Astrocyte (in vitro differentiated cells and primary cell): ENCODE measurements at places on chromosomes 2 and 18. TPM values are rescaled to one million over a fixed set of nuclear protein-coding genes. Genes with fewer than 3 reads are reported as not detected.

Gene DSC3
- 5.2 and 5.6 TPM in 2 replicates for total RNA-seq

Gene PLEKHH2
- total RNA-seq: 0.84 and 1.1 TPM in 2 replicates

DNA sequence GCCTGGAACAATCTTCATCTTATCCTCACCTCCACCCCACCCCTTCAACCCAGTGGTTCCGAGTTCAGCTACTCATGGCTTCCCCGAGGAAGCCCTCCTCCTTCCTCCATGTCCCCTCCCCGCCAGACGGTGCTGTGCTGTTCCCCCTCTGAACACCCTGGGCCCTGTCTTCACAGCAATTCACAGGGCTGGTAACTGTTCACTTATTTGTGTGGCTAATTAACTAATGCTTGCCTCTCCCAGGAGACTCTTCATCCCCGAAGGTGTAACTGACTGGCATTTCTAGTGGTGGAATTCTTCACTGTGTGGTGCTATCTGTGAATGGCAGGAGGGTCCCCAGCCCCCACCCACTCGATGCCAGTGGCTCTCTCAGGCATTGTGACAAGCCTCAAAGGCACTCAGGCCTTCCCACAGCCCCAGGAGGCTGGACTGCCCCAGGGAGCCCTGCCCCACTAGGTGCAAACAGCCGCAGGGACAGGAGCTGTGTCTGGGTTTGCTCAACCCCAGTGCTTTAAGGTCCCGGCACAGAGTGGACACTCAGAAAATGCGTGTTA, 133.7 kb upstream of the ID2 start:
- peaks cover 21% of the 10 kb centered on the region for H3K4me1 ChIP-seq
- no peaks in the 10 kb centered on the region for H3K36me3 ChIP-seq
- DNase-seq: no peak
- no peak overlapping the region for H3K27ac ChIP-seq
- no peak overlapping the region for H3K4me3 ChIP-seq
- no peaks in the 10 kb centered on the region for H3K27me3 ChIP-seq

DNA sequence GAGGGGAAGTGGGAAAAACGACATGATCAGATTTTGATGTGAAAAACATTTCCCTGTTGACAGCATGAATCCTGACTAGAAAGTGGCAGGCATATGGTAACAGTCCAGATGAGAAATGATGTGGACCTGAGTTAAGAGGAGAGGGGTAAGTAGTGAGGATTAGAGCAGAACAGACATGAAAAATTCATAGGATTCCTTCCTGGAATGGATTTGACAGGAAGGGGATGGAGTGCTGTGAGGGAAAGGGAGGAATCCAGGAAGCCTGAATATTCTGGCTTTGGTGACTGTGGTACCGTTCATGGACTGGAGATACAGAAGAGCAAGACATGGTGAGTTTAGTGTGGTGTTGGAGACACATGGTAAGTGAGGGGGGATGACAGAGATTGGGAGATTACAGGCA, 115.4 kb downstream of the TMEM131 start:
- H3K36me3 ChIP-seq: no peaks in the 10 kb centered on the region
- H3K27ac ChIP-seq: no peak overlapping the region
- H3K27me3 ChIP-seq: no peaks in the 10 kb centered on the region
- H3K4me3 ChIP-seq: no peak overlapping the region
- no peaks in the 10 kb centered on the region for H3K4me1 ChIP-seq

GRCh38 chr2:153432381-153432780, 46.2 kb downstream of the RPRM start:
- DNase-seq: no peak
- H3K27me3 ChIP-seq: no peaks in the 10 kb centered on the region
- H3K4me1 ChIP-seq: no peaks in the 10 kb centered on the region
- H3K36me3 ChIP-seq: no peaks in the 10 kb centered on the region

DNA sequence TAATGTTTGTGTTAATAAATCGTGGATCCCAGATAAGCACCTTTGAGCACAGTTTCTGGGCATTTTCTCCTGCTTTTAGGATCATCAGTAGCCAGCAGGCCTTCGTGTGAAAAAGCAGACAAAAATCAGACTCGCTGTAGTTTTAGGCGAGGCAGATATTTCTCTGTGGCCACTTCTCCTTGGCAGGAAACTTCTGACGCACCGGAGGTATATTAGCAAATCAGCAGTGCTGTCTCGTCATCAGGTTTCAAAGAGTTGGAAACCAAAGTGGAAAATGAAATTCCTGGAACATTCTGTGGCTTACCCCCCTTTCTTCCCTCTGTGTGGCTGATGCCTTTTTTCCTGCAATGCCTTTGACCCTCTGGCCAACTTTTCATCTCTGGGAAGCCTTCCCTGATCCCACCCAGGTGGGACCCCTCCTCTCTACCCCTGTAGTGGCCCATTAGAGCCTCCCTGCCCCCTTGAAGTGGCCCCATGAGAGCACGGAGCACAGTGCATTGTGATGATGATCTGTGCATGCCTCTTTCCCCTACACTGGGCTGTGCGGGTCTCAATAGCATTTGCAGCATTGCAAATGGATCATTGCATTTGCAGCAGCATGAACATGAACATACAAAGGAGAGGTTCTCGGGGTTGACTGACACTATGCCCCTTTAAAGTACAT, 93.3 kb downstream of the RNF144A start:
- peak overlapping the region; percentile 18 for H3K4me3 ChIP-seq
- peak; percentile 99 for DNase-seq
- H3K27ac ChIP-seq: peak overlapping the region; percentile 97
- H3K36me3 ChIP-seq: no peaks in the 10 kb centered on the region
- H3K27me3 ChIP-seq: no peaks in the 10 kb centered on the region
- peaks cover 71% of the 10 kb centered on the region for H3K4me1 ChIP-seq

Gene CD207
- total RNA-seq: not detected in 2 replicates

Gene FLACC1
- total RNA-seq: 1.7 and 2.2 TPM in 2 replicates

DNA sequence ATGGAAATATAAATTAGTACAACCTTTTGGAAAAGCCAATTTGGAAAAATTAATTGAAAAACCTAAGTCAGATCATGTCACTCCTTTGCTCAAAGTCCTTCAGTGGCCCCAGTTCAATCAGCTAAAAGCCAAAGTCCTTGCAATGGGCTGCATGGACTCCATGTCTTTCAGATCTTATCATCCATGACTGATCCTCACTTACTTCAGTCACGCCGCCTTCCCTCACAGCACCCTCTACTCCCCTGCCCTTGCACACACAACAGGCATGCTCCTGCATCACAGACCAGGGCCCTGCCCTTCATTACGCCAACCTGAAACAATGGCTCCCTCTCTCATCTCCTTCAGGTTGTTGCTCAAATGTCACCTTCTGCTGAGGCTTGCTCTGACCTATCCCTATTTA, 15.6 kb downstream of the KANSL3 start:
- peaks cover 18% of the 10 kb centered on the region for H3K4me1 ChIP-seq
- no peak overlapping the region for H3K4me3 ChIP-seq
- DNase-seq: no peak
- no peaks in the 10 kb centered on the region for H3K27me3 ChIP-seq

- H3K4me3 ChIP-seq: no peak overlapping the region
- no peak for DNase-seq
- H3K27me3 ChIP-seq: no peaks in the 10 kb centered on the region
- no peaks in the 10 kb centered on the region for H3K4me1 ChIP-seq
These were observed 138.8 kb upstream of the SATB2 start for GRCh38 chr2:199596549-199596948.

- no peaks in the 10 kb centered on the region for H3K36me3 ChIP-seq
- H3K27ac ChIP-seq: peak overlapping the region; percentile 36
- no peaks in the 10 kb centered on the region for H3K27me3 ChIP-seq
These were observed 488.3 kb downstream of the DLGAP1 start for GRCh38 chr18:3966642-3967358.

DNA sequence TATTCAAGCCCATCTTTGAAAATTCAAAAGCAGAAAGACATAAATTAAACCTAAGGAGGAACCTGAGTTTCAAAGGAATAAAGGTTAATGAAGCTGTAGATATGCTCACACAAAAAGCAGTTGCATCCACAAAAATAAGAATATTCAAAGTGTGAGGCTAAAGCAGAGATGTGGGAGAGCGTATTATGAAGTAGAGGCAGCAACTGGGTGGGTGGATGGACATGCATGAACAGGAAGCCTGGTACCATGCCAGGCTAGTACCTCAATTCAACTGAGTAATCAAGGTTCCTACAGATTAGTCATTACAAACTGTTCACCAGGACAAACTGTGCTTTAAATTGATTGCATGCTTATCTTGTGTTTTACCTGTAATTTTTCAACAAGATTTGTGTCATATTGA, 330.0 kb upstream of the PKDCC start:
- no peak overlapping the region for H3K4me3 ChIP-seq
- H3K4me1 ChIP-seq: no peaks in the 10 kb centered on the region
- H3K36me3 ChIP-seq: no peaks in the 10 kb centered on the region
- no peak for DNase-seq
- no peaks in the 10 kb centered on the region for H3K27me3 ChIP-seq

DNA sequence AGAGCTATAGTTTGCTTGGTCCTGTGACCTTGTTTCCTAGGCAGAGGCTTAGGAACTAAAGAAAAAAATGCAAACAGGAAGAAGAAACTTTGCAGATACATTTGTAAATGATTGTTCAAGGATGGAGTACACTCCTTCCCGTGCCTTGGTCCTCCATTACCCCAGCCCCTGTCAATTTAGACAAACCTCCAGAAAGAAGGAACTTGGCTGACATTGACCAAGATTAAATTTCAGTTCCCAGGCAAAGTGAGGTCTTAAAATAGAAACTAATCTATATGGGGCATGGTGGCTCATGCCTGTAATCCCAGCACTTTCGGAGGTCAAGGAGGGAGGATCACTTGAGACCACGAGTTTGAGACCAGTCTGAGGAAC, 179.9 kb upstream of the FN1 start:
- no peak for DNase-seq
- no peak overlapping the region for H3K27ac ChIP-seq
- no peak overlapping the region for H3K4me3 ChIP-seq

Gene FAM124B
- not detected in 2 replicates for total RNA-seq

GRCh38 chr2:229370509-229370908, 99.4 kb upstream of the PID1 start:
- no peaks in the 10 kb centered on the region for H3K4me1 ChIP-seq
- no peaks in the 10 kb centered on the region for H3K27me3 ChIP-seq
- DNase-seq: peak; percentile 60
- no peaks in the 10 kb centered on the region for H3K36me3 ChIP-seq

DNA sequence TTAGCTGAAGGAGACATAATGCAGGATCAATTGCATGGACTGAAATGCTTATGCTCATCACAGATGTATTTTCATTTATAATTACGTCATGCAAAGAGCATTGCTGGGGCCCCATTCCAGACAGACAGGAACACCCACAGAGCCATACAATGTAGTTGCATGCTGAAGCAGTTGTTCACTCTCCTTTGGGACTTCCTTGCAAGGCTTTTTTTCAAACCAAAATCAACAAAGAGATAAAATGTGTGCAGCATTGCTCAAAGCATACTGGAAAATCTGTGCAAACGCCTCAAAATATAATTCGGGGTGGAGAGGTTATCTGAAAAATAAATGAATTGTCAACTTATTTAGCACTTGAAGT, 463.2 kb downstream of the CDH2 start:
- peak; percentile 89 for DNase-seq
- no peak overlapping the region for H3K4me3 ChIP-seq
- no peaks in the 10 kb centered on the region for H3K36me3 ChIP-seq
- H3K27me3 ChIP-seq: no peaks in the 10 kb centered on the region
- peaks cover 32% of the 10 kb centered on the region for H3K4me1 ChIP-seq
- H3K27ac ChIP-seq: peak overlapping the region; percentile 72

DNA sequence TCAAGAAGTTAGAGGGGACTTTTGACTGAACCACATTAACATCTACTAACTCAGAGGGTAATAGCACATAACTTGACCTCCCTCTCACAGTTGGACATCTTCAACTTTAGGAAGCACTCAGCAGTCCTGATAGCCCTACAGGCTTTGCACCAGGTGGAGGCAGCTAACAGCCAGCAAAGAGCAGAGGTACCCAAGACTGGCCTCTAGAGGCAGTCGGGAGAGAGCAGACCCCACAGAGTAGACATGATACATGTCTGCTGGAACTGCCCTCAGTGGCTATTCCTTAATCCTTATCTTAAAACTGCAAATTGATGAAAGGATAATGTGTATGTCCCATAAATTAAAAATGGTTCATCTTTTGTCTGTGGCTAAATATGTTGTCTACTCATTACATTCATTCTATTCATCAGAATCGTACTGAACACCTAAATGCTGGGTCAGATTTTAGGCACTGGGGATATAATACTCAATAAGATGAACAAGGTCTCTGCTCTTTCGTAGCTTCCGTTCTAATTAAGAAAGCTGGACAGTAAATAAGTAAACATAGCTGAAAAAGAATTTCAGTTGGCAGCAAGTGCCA, 49.8 kb downstream of the CAB39 start:
- DNase-seq: no peak
- H3K4me1 ChIP-seq: peaks cover 27% of the 10 kb centered on the region
- H3K27me3 ChIP-seq: no peaks in the 10 kb centered on the region
- H3K4me3 ChIP-seq: no peak overlapping the region

DNA sequence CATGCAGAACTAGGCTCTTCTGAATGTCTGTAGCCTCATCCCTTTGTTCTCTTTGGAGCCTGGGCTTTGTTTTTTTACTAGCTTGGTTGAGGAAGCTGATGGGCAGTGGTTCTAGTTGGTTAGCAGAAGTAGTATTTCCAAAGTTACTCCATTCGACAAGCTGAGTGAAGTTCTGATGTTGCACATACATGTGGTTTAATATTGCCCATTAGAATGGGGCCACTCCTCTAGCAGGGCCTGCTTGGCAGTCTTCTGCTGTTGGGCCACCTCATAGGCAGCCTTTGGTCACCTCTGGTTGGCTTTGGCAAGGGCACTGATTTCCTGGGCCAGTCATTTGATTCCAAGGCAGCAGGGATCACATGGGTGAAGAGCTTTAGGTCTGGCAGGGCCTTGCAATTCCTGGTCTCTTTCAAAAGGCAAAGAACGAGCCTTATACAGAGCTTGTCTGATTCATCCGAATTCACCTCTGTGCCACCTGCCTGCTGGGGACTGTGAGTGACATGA, 2.5 kb downstream of the RPIA start:
- H3K4me1 ChIP-seq: peaks cover 10% of the 10 kb centered on the region
- no peak overlapping the region for H3K27ac ChIP-seq
- H3K36me3 ChIP-seq: no peaks in the 10 kb centered on the region
- H3K27me3 ChIP-seq: no peaks in the 10 kb centered on the region
- DNase-seq: no peak

DNA sequence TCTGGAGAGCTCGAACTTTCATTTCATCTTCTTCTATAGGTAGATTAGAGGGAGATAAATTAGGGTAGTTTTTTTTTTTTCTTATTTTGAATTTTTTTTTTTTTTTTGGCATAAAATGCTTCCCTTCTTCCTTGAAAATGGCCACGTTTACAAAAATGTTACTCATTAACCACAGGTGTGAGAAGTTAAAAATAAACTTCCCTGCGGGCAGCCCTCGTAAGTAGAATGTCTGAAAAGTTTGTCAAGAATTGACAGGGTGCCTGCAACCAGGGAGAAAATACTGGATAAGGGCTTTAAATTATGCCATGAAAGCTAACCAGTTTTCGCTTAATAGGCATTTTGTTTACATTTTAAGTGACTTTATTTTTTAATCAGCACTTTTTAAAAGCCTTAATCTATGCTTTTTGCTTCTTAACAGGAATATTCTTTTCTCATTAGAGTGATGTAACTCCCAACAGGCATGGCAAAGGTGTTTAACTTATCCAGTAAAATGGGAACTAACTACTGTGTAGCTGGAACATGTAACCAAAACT, 4.2 kb upstream of the FN1 start:
- peak overlapping the region; percentile 99 for H3K27ac ChIP-seq
- no peak overlapping the region for H3K4me3 ChIP-seq
- peaks cover 1% of the 10 kb centered on the region for H3K36me3 ChIP-seq
- DNase-seq: peak; percentile 63
- no peaks in the 10 kb centered on the region for H3K27me3 ChIP-seq

Gene ANKRD62
- not detected in 2 replicates for total RNA-seq

GRCh38 chr18:3648641-3649040, 198.7 kb downstream of the TGIF1 start:
- H3K36me3 ChIP-seq: no peaks in the 10 kb centered on the region
- H3K27me3 ChIP-seq: no peaks in the 10 kb centered on the region
- H3K27ac ChIP-seq: no peak overlapping the region
